ENCODE measurements at places on chromosomes 7 and 10. TPM values are rescaled to one million over a fixed set of nuclear protein-coding genes. Genes with fewer than 3 reads are reported as not detected.

ELAPOR2 gene
- 24.9 TPM for total RNA-seq

ENTPD1 gene
- 34.4 TPM for total RNA-seq

AOAH gene
- total RNA-seq, result 12.3 TPM

GLI3 gene
- total RNA-seq, result 18.2 TPM

AGMO gene
- total RNA-seq, result 0.64 TPM

GRCh38 chr7:117132321-117133120 lies 179.2 kb downstream of the ST7 start:
- no peak for ATAC-seq

DNA sequence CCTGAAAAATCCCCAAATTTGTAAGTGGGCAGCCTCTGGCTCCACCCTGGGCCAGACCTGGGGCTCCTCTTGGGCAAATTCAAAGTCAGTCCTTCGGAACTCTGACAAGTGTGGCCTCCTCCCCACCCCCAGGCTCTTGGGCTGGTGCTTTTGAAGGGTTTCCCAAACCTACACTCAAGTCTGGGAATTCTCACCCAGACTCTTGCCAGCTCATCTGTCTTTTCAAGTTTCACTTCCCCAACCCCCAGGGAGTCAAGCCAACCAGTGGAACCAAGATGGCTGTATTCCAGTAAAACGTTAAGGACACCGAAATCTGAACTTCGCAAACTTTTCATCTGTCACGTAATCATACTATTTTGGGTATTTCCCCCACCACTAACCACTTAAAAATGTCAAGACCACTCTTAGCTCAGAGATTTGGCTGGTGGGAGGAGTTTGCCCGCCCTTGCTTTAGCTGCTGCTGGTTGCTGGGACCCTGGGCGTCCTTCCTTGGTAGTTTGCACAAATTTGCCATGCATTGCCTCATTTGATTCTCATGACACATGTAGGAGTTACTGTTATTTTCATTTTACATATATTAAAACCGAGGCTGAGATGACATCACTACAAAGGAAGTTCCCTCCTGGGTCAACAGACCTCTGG lies 1.7 kb upstream of the MYO1G start:
- ATAC-seq, result peak; percentile 38

GRCh38 chr7:88391247-88391646 lies 84.6 kb upstream of the STEAP4 start:
- ATAC-seq, result no peak

DNA sequence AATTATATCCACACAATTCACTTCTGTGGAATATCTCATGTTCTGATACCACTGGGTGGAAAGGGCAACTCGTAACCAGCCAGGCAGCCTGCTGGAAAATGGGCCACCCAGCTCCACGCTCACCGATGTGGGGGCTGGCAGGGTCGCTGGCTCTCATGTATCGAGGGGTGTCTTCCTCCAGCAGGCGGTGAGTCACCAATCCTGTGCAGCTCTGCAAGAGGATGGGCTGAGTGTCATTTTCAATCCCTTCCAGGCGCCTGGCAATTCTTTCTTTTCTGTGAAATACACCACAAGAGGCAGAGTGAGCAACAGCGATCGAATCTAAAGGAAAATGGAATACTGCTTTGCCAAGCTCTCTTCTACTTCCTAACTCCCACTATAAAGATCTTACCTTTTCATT lies 80.1 kb downstream of the SVIL start:
- no peak for ATAC-seq

GRCh38 chr7:14305233-14305866 lies 315.9 kb upstream of the ETV1 start:
- ATAC-seq, result no peak

DNA sequence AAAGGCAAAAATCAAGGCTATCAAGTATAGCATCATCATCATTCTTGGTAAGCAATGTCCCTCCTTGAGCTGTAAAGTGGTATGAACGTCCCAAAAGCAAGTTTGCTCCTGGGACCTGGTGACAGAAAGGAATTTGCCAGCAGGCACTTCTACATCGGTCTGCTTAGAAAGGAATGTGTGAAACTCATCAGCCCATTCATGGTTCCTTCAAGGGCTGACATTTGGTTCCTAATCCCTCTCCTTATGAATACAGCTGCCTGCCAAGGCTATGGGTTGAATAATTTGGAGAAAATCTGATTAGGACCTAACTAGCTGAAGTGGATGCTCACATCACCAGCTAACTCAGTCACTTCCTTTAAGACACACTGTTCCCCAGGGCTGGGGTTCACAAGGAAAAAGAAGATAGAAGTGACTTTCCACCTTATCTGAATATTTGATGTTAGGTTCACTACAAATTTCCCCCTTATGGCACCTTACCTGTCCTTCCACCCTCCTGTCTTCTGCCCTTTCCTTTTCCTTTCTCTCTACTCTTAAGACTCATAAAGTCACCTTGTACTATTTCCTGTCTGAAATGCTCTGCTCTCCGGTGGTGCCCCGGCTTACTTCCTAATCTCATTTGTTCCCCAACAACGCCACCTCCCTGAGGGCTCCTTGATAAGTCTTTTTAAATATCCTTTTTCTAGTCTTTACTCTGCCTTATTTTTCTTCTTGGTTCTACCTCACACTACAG lies 187.1 kb downstream of the NPSR1 start:
- ATAC-seq, result no peak

Data from gastroesophageal sphincter (tissue), 4 donors.